Karpas-422 (cell line): ENCODE measurements at places on chromosomes 12 and 14. TPM values are rescaled to one million over a fixed set of nuclear protein-coding genes. Genes with fewer than 3 reads are reported as not detected.

The HOXC6 gene
- total RNA-seq, result not detected in 2 replicates

GRCh38 chr12:7989827-7990491 is 42.6 kb upstream of the FOXJ2 start:
- H3K4me3 ChIP-seq, result no peak overlapping the region
- no peak for DNase-seq
- no peak overlapping the region for H3K27ac ChIP-seq
- H3K4me1 ChIP-seq, result no peaks in the 10 kb centered on the region; the same call in 1 of the 2 replicates
- H3K27me3 ChIP-seq, result no peaks in the 10 kb centered on the region
- H3K36me3 ChIP-seq, result no peaks in the 10 kb centered on the region

GRCh38 chr14:73758392-73759182 is 44.4 kb upstream of the PNMA1 start:
- no peaks in the 10 kb centered on the region for H3K36me3 ChIP-seq
- H3K4me3 ChIP-seq, result peak overlapping the region; percentile 82
- peak overlapping the region; percentile 89 for H3K27ac ChIP-seq

DNA sequence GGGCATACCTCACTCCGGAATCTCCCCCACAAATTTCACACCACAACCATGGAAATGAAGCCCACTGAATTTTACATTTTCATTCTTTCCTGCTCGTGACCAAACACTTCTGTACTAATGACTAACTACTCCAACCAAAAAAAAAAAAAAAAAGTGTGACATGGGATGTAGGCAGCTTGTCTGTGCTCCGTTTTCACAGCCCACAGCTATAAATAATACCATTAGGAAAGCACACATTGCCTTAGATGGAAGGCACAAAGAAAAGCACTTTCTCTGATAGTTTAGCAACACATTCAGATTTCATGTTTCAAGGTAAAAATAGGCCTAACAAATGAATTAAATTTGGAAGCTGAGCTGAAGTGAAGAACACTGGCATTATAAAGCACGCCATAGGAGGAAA is 42.5 kb downstream of the DUSP6 start:
- no peak for DNase-seq
- H3K4me1 ChIP-seq, result peaks cover 23% of the 10 kb centered on the region
- H3K27ac ChIP-seq, result no peak overlapping the region
- no peaks in the 10 kb centered on the region for H3K36me3 ChIP-seq
- no peaks in the 10 kb centered on the region; the same call in 1 of the 2 replicates for H3K27me3 ChIP-seq

DNA sequence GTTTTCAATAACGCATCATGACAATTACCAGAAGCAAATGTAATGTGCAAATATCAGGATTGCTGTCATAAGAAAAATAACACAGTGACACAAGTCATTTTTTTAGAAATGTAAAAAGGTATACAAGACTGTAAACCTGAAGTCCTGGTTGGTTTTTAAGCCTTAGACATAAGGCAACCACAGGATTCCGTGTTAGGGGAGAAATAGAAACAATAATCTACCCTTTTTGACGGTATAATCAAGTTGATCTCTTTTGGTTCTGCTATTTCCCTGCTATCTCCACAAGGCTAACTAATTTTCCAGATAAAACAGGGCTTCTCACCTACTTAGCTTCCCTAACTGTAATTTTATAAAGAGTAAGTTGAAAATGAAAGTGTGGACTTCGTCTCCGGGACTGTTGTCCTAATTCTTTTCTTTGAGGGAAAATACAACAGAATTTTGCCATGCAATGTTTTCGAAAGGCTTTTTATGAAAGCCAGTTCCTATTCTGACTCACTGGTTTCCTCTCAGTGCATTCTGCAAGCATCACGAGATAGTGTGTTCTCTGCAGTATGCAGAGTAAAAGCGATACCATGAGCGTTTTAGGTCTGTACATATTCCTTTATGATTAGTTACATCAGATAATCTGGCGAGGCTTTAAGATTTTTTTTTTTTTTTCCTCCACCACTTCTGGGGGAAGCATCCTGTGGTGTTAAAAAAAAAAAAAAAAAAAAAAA is 10.6 kb downstream of the MYO1H start:
- H3K4me3 ChIP-seq, result 0 out of 2 replicates have a peak overlapping the region, but pooled peaks have one; percentile 12
- no peak for DNase-seq
- no peaks in the 10 kb centered on the region for H3K4me1 ChIP-seq
- no peaks in the 10 kb centered on the region for H3K36me3 ChIP-seq
- H3K27ac ChIP-seq, result no peak overlapping the region
